Vagina (tissue), 2 donors: ENCODE measurements at places on chromosomes 16 and 17.

- DNase-seq = no peak
Observed at GRCh38 chr16:78770353-78771091, 671.1 kb downstream of the WWOX start.

DNA sequence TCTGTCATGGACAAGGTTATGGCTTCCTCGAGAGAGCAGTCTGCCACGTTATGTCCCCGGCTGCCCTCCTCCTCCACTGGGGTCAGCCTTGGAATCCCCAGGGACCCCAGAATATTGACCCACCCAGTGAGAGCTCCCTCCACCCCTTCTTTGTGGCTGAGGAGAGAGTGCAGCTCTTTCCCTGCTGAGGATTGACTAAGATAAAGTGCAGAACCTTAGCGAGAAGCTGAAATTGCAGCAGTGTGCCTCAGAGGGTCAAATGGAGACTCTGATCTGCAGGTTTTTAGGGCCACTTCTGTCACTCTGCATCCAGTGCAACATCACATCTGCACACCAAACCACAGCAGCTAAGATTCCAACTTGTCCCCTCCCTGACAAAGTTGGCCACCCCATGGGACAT, 25.6 kb upstream of the PMFBP1 start:
- no peak for DNase-seq

GRCh38 chr17:2931876-2932275, 131.5 kb downstream of the OR1D5 start:
- no peak for DNase-seq

DNA sequence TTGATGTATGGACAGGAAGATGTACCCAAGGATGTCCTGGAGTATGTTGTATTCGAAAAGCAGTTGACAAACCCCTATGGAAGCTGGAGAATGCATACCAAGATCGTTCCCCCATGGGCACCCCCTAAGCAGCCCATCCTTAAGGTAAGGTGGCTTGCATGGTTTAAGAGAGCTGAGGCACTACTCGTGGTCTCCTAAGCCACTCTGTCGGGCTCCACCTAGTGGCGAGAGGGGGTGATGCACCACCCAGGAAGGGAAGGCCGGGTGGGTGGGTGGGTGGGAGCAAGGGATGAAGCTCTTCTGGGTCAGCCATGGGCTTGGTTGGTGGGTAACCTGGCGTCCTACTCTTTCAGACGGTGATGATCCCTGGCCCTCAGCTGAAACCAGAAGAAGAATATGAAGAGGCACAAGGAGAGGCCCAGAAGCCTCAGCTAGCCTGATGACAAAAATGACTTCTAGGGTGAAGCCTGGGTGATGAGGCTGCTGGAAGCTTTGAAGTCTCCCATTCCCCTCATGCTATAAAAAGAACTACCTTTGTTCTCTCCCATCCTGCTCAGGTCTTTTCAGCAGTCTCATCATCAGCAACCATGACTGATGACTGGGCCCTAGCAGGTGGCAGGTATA, 21.5 kb downstream of the GPR179 start:
- DNase-seq = no peak
